ENCODE measurements at places on chromosomes 7 and 10.

DNA sequence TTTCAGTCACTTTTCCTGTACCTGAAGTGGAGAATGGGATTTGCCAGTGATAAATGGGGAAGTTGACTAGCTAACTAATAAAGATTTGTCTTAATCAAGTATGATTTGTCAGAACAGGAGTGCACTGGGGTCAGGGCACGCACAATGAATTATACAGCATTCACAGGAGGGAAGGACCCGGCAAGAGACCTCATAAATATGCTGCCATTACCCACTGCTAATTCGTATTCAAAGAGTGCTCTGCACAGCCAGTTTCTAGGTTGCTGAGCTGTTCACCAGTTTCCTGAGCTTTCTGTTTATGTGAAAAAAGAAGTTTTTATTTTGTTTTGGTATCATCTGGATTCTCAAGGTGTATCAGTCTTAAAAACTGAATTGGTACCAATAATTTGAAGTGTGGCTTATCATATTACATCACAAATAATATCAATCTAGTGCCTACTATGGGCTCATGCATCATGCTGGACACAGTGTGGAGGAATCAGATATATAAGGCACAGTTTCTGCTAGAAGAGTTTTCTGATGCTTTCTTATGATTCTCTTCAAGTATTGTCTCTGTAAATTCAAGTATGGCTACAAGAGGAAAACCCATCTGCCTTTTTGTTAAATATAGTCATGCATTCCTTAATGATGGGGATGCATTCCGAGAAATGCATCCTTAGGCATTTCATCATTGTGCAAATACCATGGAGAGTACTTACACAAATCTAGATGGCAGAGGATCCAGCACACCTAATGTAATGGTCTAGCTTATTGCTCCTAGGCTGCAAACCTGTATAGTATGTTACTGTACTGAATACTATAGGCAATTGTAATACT is 202.2 kb downstream of the VTI1A start:
- DNase-seq: no peak

GRCh38 chr7:7757576-7757975 is 39.2 kb upstream of the RPA3 start:
- DNase-seq: no peak

DNA sequence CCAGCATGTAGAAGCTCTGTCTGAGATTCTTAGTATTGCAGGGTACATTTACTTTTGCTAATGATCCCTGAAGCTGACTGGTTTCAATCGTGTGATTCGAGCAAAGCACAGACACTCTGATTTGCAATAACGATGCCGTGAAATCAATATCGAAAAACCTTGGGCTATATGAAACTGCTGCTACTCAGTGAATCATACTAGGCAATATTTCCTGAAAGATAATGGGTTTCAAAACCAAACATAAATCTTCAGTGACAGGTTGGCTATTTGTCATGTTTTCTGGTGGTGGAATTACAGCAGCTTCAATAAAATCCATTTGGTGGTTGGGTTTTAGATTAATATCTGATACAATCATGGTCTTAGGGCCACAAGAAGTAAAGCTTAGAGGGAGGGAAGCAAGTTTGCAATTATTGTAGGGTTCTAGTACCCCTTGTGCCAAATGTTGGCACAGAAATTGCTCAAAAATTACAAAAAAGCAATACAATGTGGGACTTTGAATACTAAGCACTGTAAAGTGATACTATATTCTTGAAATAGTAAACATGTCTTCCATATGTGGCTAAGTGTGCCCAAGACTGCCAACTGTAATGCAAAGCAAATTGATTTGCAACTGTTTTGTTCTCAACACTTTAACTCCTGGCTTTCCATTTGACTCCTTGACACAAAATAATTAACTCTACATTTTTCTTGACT is 112.4 kb upstream of the JAZF1 start:
- DNase-seq: no peak

DNA sequence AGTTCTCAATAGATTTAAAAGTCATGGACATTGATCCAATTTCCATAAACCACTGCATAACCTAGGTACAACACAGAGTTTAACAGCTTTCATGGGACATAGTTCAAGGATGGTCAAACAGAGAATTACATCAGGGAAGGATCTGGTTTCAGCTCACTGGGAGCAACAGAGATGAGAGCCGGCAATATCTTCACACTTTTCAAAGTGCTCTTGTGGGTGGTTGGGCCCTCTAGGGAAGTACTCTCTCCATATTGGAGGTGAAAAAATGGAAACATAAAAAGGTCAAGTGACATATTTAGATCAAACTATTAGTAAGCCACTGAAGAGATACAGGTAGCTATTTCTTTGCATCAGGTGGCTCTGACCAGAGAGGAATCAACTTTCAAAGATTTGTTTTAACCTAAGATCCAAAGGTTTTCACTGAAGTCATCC is 61.8 kb upstream of the LRRN3 start:
- no peak for DNase-seq

DNA sequence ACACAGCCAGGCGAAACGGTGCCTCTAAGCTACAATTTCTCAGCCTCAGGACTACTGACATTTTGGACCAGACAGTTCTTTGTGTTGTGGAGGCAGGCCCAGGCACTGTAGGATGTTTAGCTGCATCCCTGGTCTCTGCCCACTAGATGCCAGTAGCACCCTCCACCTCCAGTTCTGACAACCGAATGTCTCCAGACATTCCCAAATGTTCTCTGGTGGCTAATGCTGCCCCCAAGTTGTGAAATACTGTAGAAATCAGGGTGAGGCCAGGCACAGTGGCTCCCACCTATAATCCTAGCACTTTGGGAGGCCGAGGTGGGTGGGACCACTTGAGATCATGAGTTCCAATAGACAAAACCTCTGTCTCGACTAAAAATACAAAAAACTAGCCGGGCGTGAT is 18.2 kb downstream of the HNRNPF start:
- no peak for DNase-seq

DNA sequence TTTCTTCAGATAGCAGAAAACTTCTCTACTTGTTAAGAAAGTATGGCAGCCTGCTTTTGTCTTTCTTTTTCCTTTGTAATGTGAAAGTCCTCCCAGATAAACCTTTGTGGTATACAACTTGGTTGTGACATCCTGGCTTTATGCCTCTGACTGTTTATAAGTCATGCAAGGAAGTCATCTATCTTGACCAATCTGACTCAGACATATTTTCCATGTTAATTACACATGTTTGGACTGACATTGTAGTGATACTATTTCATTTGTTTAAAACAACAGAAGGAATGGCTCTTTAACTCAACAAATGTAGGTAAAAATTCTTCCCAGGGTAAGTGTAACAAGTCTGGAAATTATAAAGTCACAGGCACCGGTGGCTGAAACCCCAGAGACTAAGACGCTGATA is 341.6 kb upstream of the MEOX2 start:
- DNase-seq: no peak

DNA sequence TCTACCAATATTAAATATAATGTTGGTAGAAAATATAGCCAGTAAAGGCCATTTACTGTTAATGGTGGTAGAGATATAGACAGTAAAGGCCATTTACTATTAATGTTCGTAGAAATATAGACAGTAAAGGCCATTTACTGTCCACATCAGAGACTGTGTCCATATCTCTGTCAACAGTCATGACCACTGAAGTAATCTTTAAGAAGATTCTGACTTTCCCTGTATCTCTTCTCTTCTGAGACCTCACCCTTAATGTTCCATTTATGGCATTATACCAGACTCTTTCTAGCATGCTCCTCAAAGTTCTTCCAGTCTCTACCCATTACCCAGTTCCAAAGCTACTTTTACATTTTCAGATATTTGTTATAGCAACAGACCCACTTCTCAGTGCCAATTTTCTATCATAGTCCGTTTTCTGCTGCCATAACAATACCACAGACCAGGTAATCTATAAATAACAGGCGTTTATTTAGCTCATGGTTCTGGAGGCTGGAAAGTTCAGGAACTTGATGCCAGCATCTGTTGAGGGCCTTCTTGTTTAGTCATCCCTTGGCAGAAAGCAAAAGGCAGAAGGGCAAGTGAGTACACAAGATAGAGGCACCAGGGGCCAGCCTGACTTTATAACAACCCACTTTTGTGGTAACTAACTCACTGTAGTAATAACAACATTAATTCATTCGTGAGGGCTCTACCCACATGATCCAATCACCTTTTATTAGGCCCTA is 7.9 kb upstream of the NUDCD3 start:
- no peak for DNase-seq

DNA sequence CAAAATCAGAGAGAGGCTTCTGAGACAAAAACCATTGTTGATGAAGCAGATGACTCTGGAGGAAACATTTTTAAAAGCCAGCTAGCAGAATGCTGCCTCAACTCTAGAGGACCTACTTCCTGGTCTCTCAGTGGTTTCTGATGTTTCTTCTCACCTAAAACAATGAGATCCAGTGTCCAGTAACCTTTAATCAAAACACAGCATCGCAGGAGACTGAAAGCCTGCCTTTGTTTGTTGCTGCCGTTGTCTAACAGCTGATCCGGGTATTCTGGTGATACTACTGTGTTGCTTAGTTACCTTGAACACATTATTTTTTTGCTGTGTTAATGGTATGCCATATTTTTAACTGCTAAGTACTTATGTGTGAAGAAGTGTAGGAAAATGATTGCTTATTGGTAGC is 70.9 kb downstream of the WIPF3 start:
- no peak for DNase-seq

DNA sequence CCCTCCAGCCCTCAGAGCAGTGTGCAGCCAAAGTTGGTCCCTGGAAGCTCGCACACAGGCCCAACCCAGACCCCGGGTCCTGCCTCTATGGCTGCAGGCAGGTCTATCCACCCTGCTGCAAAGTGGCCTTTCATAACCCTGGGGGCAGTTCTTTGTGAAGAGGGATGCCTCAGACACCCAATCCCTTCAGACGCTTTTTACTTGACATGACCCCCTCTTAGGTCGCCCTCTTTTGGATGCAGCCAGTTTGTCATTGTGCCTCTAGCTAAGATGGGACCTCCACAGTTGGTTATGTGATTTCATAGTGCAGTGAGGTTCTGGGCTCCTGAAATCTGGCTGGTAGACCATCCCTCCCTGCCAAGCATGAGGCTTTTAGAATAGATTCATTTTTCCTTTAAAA is 27.3 kb downstream of the SMKR1 start:
- no peak for DNase-seq

DNA sequence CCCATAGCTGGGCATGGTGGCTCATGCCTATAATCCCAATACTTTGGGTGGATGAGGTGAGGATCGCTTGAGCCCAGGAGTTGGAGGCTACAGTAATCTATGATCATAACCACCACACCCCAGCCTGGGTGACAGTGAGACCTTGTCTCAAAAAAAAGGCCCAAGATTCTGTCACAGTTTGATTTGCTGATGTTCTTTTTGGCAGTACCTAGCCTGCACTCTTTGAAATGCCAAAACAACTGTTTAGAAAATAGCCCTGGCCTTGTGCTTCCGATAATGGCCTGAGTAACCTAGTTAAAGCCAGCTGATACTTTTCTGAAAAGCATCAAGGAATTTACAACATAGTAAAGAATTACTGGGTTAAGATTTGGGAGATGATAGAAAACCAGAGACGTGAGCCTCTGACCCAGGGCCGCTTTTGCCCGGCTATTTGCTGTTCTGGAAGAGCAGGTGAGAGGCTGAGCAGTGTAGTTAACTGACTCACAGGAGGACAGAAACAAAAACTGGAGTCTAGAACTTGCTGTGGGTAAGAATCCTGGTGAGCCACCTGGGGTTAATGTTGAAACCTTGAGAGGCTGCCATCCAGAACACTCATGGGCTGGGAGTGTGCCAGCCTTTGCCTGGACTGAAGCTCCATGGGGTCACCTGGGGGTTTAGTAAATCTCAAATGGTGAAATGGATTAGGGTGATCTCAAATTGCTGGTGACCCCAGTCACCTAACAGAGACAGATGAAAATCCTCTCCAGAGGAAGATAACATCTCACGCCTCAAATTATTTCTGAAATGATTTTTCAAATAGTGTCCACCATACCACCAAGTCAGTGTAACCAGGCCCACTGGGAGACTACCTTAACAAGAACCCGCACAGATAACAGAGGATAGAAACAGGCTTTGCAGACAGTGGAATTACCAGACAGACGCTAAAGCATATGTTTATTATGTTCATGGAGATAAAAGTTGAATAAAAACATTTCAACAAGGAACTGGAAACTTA is 51.8 kb downstream of the GALNT11 start:
- no peak for DNase-seq

DNA sequence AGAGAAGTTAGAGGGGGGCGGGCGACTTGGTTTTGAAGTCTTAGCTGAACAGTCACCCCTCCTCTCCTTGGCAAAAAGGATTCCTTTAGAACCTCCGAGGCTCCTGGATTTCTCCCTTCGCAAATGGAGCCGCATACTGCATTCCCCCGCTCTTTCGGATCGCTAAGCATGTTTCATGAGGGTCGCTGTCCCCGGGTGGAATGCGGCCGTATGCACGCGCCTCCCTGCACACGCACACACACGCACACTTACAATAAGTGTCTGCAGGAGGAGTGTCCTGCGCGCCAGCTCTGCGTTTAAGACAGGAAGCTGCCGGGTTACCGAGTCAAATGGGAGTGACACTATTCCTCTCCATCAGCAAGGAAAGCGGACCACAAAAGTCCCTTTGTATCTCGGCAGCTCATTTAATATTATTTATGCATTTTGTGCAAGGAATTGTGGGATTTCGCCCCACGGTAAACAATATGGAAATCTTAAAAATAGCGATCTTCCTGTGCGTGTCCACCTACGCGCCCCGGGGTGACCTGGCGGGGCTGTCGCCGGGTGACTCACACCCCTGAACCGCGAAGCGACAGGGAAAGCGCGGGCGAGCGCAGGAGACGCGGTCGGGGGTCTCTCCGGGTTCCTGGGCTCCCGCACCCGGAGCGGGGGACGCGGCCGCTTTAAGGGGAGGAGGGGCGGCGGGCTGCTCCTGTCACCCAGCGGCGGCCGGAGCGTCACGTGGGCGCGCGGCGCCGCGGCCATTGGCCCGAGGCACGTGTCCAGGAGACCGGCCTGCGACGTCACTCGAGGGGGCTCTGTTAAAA is 988 bp upstream of the EN2 start:
- DNase-seq: no peak

DNA sequence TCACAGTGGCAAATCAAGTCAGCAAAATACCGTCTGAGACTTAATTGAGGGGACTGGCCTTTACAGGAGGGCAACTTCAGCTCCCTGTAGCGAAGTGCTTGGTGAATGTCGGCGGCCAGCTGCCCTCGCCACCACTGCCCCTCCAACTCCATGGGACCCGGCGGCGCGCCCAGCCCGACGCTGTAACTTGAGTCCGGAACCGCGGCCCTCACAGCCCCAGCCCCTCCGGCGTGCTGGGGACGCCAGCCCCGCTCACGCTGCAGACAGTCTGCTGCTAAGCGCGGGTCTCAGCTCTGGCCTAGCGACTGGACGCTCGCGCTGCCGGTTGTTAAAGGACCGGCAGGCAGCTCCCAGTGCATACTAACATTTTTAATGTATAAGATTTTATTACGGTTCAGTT is 113.4 kb upstream of the NUPR2 start:
- DNase-seq: no peak

- DNase-seq: no peak
These were observed 11.3 kb downstream of the ALKBH4 start for GRCh38 chr7:102453319-102453718.

GRCh38 chr7:134514663-134515062 is 12.7 kb upstream of the AKR1B10 start:
- DNase-seq: peak; percentile 6
